ENCODE measurements at places on chromosomes 6 and 20.

- DNase-seq: no peak
Measured at GRCh38 chr6:12729467-12729866, 12.9 kb downstream of the PHACTR1 start.

DNA sequence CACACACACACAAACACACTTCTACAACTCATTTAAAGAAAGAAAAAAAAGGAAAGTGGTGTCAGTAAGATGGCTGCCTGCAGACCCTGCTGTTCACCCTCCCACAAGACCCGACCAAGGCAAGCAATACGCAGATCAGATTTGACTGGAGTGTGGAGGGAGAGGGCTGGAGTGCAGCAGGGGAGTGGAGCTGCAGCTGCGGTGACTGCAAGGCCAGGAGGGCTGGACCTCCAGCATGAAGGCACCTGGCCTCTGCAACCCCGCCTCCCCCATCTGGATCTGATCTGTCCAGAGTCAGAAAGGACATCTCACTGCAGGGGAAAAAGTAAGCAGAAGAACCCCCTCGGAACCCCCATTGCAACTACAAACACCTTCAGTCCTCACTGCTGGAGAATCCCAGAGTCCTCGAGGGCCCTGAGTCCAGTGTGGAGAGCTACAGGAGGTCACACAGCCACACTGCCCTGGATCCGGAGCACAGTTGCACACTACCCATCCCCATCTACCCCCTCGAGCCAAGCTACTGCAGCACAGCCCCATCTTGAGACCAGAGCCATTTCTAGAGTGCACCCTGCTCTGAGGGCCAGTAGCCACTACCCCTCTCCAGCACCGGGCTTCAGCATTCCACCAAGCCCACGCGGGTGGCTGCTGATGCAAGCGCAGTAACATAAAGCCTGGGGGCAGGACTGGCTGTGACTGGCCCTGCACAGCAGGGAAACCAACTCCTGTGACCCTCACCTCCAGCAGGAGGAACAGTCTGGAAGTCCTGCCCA lies 41.9 kb upstream of the SRSF6 start:
- no peak for DNase-seq

GRCh38 chr6:125509477-125509876 lies 207.7 kb upstream of the HDDC2 start:
- no peak for DNase-seq

GRCh38 chr6:97863697-97864096 lies 580.7 kb upstream of the MMS22L start:
- DNase-seq: no peak

GRCh38 chr6:122681705-122682104 lies 71.5 kb downstream of the PKIB start:
- no peak for DNase-seq

DNA sequence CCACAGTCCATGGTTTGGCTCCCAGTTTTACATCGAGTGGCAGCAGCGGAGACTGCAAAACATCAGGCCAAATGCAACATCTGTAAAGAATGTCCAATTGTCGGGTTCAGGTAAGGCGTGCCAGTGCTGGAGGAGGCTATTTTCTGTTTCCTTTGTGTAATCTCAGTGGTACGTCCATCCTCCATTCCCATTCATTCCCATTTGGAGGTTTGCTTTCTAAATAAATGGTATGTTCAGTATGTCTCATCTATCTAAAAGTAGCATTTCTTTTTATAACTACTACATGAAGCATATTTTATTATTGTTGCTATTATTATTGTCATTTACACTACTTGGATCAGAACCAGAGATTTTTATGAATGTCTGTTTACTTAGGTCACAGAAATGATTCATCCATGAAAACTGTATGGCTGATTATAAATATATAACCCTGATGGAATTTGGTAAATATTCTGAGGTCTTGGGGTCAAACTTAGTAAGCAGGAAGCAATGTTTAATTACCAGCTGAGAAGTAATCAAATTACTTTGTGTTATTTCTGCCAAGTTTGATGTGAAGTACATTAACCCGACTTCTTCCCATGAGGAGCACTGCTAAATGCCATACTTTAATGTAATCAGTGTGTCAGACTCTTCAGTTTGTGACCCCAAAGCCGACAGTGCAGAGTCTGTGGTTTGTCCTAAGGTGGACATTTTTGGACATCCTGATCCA lies 512.9 kb downstream of the UTRN start:
- no peak for DNase-seq

DNA sequence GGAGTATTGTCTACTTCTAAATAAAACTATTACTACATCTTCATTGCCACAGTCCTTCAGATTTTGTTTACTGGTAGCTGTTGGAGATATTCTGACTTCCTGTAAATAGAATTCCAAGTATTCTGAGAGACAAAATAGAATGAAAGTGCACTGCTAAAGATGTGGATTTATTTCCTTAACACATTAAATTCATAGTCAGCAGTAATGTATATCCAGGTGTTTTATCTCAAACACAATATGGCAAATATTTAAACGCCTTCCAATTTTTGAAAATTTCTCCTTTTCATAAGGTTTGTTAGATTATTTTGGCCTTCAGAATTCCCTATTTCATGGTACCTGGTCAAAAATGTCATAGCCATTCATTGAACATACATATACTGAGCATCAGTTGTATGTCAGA lies 84.3 kb upstream of the MEI4 start:
- no peak for DNase-seq

DNA sequence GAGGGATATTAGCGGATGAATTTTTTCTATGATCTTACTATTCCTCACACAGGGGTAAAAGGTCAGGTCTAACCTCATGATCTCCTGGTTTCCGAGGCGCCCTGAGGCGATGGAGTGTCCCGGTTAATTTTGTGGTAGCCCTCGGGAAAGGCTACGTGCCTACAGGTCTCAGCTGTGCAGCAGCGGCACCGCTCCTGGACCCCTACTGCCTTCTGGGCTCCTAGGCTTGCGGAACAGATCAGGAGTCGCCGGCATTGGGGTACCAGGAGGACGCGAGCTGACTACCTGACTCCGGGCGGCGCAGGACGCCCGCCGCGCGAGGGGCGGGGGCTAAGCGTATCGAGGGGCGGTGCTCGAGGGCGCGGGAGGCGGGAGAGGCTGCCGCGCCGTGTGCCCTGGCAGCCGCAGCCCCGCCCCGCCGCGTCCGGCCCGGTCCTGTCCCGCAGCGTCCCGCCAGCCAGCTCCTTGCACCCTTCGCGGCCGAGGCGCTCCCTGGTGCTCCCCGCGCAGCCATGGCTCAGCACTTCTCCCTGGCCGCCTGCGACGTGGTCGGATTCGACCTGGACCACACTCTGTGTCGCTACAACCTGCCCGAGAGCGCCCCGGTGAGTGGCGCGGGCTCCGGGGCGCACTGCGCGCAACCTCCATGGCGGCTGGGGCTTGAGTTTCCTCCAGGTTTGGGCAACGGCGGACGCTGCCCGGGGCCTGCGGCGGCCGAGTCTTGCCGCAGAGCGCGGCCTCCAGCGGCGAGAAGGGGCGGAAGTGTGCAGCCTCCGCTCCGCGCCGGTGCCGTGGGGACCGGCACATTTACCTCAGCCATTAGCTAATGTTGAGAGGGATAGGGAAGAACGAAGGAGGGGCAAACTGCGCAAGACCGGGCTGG lies at the start of gene NT5DC1:
TSS of gene NT5DC1 (plus strand) at position 435 of the 883 bp plus-strand sequence. CDS start at position 513, 78 bp downstream.
- DNase-seq: peak; percentile 81
